ENCODE measurements at places on chromosomes 5 and 9.

- DNase-seq = no peak
These were observed 8.4 kb upstream of the OLFM1 start for GRCh38 chr9:135079018-135079417.

- no peak for DNase-seq
These were observed 28.3 kb downstream of the UHRF2 start for GRCh38 chr9:6441269-6441668.

GRCh38 chr5:170025853-170026252 is 45.6 kb upstream of the INSYN2B start:
- no peak for DNase-seq

DNA sequence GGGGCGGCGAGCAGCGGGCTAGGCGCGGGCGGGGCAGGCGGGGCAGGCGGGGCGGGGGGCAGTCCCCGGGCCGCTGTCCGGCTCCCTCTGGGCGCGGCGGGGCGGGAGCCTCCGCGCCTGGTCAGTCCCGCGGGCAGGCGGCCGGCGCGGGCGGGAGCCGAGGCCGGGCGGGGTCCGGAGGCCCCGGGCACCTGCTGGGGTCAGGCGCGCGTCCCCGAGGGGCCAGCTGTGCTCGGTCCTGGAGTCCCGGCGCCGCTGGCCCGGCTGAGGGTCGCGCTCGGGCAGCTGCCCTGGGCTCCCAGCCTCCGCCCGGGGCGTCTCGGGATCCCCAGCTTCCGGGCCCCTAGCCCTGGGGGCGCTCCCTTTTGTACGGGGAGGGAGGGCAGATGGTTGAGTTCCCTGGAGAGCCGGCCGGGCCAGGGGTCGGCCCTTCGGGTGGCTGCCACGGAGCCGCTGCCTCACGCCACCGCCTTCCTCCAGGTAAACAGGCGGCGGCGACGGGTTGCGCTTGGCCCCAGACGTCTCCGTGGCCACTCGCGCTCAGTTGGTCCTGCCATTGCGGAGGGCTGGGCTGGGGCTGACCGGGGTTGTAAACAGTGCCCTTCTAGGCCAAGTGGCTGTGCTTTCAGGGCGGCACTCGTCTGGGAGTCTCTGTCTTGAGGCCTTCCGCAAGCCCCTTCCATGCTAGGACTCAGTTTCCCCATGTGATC is 473 bp downstream of the ZBTB34 start:
- peak; percentile 45 for DNase-seq

DNA sequence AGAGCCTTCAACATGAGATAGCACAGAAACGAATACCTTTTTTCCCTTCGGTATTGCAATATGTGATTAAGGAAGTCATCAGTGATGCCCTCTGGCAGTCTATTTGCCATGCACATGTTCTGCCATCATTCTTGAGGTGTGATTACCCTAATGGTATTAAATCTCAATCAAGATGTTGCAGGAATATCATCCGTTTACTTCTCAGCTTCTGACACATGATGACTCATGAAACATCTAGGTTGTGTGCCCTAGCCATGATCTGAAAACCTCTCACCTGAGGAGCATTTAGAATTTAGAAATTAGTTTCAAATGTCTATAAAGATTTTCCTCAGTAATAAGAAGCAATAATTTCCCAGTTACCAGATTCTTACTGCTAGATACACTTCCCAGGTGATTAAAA is 209.1 kb downstream of the ADGRV1 start:
- DNase-seq = no peak

- DNase-seq = no peak
These were observed 96.7 kb upstream of the FER start for GRCh38 chr5:108650997-108651396.

- no peak for DNase-seq
These were observed 1176.1 kb downstream of the CDH9 start for GRCh38 chr5:25862276-25862675.

DNA sequence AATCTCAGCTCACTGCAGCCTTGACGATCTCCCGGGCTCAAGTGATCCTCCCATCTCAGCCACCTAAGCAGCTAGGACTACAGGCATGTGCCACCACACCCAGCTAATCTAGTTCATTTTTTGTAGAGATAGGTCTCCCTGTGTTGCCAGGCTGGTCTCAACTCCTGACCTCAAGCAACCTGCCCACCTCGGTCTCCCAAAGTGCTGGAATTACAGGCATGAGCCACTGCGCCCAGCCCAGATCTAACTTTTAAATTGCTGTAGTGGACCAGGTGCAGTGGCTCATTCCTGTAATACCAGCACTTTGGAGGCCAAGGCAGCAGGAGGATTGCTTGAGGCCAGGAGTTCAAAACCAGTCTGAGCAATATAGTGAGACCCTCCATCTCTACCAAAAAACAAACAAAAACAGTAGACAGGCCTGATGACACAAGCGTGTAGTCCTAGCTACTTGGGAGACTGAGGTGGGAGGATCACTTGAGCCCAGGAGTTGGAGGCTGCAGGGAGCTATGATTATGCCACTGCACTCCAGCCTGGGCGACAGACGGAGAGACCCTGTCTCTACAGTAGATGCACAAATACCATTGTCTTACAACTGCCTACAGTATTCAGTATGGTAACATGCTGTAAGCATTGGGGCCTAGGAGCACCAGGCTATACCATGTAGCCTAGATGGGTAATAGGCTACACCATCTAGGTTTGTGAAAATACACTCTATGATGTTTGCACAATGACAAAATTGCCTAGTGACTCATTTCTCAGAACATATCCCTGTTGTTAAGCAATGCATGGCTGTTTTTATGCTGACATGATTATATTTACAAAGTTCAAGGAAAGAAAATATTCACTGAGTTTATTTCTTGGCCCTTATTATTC is 1.5 kb upstream of the SIT1 start:
- DNase-seq = no peak

GRCh38 chr5:124574521-124575436 is 171.7 kb downstream of the ZNF608 start:
- DNase-seq = no peak

DNA sequence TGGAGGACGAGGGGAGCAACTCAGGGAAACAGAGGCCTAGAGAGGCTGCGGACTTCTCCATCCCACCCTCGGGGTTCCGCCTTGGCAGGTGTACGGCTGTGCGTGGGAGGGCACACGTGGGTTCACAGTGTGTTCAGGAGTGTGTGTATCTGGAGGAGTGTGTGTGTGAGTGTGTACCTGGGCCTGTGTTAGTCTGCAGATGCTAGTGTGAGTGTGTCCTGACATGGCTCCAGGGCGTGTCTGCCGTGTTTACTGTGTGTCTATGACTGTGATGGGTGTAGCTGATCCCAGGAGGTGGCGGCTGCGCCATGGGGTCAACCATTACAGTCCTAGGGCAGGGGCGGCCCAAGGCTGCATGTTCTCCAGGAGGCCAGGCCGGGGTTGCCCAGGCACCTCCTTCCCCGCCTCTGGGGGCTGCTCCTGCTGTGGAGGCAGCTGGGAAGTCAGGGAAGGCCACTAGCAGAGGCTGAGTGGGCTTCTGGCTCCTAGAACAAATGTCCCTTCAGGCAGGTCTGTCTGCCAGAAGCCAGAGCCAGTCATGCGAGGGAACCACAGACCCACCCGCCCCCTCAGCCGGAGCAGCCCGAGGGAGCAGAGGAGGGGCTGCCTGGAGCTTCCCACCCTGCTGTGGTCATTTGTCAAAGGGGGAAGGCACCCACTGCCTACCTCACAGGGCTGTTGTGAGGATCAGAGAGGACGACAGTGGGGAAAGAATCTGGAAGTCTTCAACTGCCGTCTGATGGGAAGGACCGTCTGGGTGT is 21.4 kb downstream of the CRB2 start:
- DNase-seq = no peak

GRCh38 chr9:1031951-1032601 is 18.1 kb upstream of the DMRT2 start:
- DNase-seq = no peak

Measured in activated CD4-positive, CD25-positive, alpha-beta regulatory T cell treated with anti-CD3 and anti-CD28 coated beads, Interleukin-2, amount 50 U/mL, for 72 hours (primary cell).